Stimulated activated CD4-positive, alpha-beta T cell treated with anti-CD3 and anti-CD28 coated beads, TNF-alpha, amount 100 ng/mL, for 24 hours (primary cell): ENCODE measurements at places on chromosomes 16 and 17.

GRCh38 chr17:80365983-80366382, 49.0 kb upstream of the ENDOV start:
- no peak for DNase-seq

DNA sequence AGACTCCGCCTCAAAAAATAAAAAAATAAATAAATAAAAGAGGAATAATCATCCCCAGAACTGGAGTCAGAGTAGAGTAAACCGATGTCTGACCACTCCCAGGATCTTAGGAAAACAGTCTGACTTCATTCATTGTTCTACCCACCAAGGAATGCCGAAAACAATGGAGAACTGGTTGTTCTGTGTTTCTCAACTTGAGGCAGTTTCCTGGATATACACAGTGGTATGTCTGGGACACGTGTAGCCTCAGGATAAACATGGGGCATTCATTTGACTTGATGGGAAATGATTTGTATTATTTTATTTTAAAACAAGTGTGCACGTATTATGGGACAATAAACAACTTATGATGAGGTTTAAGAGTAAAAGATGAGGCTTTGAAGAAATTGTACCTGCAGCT, 32.8 kb upstream of the PAFAH1B1 start:
- no peak for DNase-seq

DNA sequence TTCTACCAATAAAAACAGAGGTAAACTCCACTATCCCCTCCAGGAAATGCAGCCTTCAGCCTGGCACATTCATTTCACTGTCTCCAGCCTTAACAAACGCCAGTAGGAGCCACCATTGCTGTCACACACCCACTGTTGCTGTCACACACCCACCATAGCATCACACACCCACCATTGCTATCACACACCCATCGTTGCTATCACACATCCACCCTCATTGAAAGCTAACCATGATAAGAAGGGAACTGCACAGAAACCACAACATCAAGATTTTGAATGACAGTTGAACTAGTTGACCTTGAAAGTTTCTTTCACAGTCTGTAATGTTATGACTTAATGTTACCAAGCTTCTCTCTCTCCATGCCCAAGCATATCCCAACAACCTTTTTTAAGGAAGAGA, 38.1 kb downstream of the SHCBP1 start:
- DNase-seq, result no peak

GRCh38 chr17:77404812-77405581, 264.2 kb downstream of the SEC14L1 start:
- peak; percentile 70 for DNase-seq

DNA sequence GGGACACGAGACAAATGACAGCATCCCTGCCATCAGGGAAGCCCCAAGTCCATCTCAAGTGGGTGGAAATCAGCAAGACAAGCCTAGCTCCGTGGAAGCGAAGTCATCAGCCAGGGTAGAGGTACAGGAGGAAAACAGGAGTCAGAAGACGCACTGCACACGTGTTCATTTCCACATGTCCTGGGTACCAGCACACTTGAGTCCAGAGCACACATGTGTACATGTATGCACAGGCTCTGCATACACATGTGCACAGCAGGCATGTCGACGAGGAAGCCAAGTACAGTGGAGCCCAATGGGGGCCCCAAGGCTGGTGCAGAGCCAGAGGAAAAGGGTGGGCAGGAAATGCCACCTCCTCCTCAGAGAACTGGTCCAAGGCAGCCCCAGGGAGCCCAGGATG, 75.9 kb downstream of the ZNF423 start:
- DNase-seq, result no peak

DNA sequence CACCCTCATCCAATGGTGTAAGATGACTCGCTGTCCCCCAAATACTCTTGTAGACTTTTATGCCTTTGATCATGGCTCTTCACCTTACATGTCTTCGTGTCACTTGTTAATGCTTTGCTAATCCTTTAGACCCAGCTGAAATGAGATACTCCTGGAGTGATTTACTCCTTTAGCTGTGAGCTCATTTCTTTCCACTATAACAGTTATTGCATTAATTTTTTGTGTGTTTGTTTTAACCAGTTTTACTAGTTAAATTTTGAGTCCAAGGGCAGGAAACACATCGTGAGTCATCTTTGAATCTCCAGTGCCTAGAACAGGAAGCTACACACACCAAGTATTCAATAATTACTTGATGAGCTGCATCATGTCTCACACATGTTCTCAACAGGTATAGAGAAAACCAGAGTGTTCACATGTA, 6.5 kb upstream of the CTCF start:
- no peak for DNase-seq

DNA sequence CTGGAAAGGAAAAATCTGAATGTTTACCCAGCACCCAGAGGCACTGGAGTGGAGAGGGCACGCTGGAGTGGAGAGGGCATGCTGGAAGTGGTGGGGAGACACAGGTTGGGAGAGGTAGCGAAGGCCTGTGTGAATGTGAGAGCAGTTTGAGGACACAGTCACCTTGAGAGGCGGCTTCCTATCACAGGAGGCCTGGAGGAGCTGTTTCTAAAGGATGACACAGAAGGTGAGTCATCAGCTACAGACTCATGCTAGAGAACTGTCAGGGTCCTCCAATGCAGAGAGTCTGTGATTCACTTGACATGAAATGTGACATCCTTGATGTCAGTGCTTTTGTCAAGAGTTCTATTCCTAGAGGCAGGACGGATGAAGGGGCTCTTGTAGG, 13.8 kb downstream of the CTRL start:
- no peak for DNase-seq

GRCh38 chr17:29734640-29735039, 111.9 kb upstream of the CORO6 start:
- no peak for DNase-seq

DNA sequence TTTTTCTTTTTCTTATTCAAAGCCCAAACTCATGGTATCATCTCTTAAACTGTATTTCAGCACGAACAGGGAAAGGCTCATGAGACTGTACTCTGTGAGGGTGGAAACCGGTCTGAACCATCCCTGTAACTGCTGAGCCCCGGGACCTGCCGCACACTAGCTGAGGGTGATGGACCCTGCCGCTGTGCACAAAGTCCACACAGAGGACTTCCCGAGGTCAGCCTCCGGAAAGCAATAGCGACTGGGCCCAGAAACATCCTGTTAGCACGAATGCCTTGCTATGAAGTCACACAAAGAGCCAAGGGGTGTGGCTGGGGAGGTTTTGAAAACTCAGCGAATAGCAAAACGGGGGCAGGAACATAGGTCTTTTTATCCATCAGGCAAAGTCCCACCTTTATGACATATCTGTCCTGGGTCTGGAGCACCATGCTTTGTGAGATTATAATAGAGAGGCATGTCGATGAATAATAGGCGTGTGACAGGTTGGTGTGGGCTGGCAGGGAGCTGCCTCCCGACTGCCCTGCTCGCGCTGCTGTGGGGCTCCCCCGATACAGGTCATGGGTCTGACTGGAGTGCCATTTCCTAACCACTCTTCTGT, 33.4 kb downstream of the CDK5R1 start:
- DNase-seq, result peak; percentile 54

DNA sequence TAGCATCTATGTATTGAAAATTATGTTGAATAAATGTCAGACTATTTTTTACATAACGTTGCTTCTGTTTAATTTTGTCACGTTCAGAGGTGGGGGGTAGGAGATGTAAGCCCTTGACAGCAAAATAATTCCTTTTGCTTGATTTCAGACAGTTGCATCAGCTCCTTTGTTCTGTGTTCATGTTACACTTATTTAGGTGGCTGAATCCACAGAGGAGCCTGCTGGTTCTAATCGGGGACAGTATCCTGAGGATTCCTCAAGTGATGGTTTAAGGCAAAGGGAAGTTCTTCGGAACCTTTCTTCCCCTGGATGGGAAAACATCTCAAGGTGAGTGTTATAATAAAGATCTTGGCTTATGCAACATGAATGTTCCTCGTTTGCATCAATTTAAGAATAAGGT, 4.5 kb downstream of the HERPUD1 start:
- no peak for DNase-seq

- no peak for DNase-seq
Measured at GRCh38 chr16:9318764-9319163, 227.3 kb downstream of the HAPSTR1 start.

DNA sequence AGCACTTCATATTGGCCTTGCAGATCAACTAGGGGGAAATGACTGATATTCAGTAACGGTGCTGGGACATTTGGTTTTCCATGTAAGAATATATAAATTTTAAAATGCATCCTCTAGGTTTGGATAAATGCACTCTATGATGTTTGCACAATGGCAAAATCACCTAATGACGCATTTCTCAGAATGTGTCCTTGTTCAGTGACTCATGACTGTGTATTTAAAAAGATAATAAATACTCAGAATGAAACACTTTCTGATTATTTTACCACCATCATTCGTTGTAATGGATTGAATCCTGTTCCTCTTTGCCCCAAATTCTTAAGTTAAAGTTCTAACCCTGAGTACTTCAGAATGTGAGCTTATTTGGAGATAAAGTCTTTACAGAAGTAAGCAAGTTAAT, 17.2 kb upstream of the ADGRG1 start:
- DNase-seq, result no peak

DNA sequence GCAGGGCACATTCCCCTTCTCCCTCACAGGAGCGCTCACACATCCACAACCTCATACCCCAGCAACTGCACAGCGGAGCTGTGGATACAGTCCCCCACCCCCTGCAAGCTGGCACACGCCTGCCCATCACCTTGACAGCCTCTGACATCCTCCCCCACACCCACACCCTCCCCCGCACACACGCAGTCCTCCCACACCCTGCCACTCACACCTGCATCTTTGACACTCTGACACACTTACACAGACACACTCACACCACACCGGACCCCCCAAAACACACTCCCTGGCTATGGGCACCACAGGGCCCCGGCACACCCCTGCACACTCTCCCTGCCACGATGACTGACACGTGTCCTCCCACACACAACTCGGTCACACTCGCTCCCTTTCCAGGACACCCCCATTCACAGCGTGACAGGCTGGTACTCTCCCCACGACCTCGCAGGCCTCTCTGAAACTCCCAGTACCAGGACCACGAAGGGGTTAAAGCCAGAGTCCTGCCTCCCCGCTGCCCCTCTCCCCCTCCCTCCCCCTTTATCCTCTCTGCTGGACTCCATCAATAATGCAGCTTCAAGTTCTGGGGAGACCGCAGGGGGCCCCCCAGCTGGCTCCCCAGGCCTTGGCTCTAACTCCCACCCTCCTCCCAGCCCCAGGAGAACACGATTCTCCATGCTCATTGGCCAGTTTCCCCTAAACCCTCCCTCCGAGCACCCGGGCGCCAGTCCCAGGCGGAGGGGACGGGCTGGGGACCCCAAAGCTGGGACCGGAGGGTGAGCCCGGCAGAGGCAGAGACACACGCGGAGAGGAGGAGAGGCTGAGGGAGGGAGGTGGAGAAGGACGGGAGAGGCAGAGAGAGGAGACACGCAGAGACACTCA, at the start of gene PPP1R1B:
Gene PPP1R1B (plus strand): TSS at position 782 of the 876 bp plus-strand sequence. CDS start 441 bp downstream, outside the sequence.
- no peak for DNase-seq

- no peak for DNase-seq
Measured at GRCh38 chr16:72873853-72874252, 174.1 kb downstream of the ZFHX3 start.

DNA sequence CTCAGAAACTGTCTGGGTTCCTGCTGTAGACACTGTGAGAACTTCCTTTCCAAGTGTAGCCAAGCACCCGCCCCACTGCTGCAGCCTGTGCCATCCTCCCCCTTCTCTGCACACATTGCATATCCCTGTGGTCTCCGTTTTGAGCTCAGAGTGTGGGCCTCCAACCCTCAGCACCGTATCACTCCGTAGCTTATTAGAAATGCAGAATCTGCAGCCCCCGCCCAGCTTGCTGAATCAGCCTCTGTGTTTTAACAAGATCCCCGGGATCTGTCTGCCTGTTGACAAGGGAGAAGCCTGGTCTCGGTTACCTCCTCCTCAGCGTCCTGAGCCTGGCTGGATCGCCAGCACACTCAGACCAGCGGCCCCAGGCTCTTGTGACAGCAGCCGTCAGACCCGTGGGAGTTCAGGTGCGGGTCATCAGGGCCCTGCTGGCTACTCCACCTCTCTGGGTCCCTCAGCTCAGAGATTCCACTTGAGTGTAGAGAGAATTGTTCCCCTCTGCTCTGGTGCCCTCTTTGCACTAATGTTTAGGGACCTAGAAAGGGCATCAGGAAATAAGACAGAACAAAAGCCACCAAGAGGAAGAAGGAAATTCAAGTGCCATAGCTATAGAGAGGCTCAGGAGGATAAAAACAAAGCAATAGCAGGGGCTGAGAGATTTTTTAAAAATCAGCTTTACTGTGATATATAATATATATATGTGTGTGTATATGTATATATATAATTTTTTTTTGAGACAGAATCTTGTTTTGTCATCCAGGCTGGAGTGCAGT, 92.3 kb downstream of the PITPNC1 start:
- DNase-seq, result no peak

DNA sequence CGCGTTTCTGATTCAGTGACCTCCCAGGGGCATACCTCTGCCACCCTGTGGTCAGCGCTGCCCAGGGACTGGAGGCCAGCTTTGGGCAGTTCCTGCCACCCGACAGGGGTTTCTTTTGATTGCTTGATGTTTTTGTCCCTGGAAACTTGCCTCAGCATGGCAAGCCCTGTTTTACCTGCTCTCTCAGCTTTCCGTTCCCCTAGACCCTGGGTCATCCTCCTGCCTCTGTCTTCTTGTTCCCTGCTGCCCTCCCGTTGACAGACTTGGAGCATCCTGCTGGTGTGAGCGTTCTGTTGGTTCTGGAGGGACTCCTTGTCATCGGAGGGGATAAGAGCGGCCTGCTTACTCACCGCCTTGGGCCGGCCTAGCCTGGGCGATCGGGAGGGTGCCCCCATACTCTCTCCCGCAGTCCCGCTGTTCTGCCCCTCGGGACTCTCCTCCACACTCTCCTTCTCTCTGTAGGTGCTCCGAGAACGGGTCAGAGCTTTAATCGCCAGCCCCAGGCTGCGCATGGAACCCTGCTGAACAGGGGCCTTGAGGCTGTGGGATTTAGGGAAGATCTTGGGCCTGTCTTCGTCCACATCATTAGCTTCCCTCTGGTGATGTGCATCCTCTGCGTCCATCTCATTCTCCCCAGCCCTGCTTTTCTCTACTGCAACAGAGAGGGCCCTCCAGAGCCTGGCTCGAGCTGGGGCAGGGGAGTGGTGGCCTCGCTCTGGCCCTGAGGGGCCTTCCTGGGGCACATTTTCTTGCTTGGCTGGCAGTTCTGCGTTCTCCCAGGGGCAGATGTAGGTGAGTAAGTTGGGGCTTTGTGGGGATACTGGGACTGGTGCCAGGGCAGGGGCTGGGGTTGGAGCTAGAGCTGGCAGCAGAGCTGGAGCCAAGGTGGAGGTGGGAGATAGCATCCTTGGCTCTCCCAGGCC, 13.7 kb downstream of the GPR179 start:
- no peak for DNase-seq
